ENCODE measurements at places on chromosomes 7 and 10.

DNA sequence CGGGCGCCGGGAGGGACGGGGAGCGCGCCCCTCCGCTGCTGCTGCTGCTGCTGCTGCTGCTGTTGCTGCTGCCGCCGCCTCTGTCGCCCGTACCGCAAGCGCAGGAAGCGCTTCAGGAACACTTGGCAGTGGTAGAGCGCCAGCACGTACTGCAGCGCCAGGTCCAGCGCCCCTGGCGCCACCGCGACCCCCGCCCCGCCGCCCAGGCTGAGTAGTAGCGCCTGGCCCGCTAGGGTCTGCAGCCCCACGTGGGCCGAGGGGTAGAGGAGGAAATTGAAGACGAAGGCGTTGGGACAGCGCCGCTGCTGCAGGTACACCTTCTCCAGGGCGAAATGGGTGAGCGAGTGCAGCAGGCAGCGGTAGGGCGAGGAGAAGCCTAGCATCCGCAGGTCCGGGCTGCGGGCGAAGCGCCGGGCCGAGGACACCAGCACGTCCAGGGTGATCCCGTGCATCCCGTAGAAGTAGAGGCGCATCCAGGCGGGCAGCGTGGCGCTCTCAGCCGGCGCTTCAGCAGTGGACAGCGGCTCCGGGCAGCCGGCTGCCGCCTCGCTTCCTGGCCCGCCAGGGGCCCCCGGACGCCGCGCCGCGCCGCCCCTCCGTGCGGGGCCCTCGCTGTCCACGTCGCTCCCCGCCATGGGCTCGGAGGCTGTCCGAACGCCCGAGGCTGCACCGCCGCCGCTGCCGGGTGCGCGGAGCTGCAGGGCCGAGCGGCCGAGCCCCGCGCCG is at the start of gene TMEM229A:
Gene TMEM229A, minus strand, starts transcription at position 699 of the 726 bp plus-strand sequence. Its CDS starts 64 bp downstream, at position 635.
- DNase-seq: peak; percentile 62

DNA sequence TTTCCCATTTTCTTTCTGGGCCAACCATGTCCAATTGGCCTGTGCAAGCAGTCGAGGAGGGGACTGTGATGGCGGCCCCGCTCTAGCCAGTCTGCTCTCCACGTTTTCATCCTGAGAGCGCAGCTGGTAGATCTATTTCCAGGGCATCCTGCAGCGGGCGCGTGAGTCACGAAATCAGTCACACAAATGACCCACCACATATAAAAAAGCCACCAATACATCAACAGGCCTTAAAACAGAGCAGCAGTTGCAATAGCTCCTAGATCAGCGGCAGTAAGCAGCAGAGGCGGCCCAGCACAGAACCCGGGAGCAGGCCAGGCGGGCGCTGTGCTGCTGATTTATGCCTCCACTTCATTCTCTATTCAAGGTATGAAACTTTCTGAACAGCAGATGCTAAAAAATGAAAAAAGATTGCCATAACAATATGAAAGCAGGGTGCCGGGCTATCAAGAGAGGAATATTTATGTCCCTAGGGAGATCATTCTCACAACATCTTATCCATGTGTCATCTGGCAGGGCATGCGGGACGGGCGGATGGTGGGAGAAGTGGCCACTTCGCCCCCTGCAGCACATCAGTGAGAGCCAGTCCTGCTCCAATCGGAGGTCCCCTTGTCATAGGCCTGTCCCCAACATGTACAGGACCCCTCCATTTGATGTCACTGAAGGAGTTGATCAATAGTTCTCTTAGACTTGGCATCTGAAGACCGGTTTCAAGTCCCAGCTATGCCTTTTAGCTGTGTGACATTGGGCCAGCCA is 98.0 kb upstream of the GPR26 start:
- no peak for DNase-seq

- no peak for DNase-seq
These were observed 125.7 kb downstream of the CD36 start for GRCh38 chr7:80764132-80764531.

GRCh38 chr10:86594535-86594934 is 59.8 kb upstream of the OPN4 start:
- DNase-seq: no peak

- DNase-seq: no peak
These were observed 238.9 kb upstream of the PLXDC2 start for GRCh38 chr10:19577381-19577780.

GRCh38 chr7:105496521-105496920 is 25.6 kb downstream of the PUS7 start:
- DNase-seq: no peak

DNA sequence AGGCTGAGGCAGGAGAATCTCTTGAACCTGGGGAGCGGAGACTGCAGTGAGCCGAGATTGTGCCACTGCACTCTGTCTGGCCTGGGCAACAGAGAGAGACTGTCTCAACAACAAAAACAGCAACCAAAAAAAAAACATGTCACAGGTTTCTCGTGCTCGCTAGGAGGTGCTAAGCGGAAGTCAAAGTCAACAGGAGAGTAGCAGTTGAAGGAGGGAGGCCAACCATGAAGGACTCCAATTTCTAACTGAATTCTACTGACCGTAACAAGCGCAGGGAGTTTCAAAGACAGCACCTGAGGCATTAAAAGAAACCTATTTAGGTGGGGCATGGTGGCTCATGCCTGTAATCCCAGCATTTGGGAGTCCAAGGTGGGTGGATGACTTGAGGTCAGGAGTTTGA is 19.4 kb downstream of the KIN start:
- DNase-seq: no peak

Data from dorsolateral prefrontal cortex (tissue), 122 donors.